ENCODE measurements at places on chromosomes 13 and 19.

DNA sequence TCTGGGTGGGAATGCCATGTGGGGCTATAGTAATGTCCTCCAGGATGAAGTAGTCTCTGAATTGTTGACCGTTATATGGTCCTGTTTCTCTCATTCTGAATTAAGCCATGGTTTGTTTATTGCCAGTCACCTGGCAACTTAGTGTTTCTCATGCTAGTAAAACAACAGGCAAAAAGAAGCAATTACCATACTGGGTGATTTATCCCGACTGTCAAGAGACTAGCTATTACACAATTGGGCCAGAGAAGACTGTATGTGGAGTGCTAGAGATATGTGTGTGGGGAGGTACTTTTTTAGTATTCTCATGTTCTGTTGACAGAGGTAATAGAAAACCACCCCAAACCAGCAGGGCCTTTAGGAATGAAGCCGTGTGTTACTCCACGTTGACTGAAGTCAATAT, 258.2 kb downstream of the TDRD3 start:
- DNase-seq: no peak

DNA sequence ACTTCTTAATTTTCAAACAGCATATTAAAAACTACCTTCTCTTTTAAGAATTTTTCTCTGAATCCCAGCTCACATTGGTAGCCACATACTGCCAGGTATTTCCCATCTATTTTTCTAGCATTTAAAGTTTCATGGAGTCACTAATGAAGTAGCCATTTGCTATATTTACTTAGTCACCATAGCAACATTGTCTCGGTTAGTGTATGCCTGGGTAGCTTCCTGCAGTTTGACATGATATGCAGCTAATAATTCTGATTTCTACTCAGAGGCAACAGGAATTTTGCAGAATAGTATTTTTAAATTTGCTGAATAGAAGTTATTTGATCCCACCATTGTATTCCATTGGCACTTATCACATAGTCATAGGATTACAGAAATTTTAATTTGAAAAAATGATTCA, 30.9 kb upstream of the KCTD4 start:
- DNase-seq: no peak

GRCh38 chr13:66222127-66222526, 1008.0 kb downstream of the PCDH9 start:
- DNase-seq: no peak

- DNase-seq: peak; percentile 38
Observed at GRCh38 chr19:38647966-38648768, 718 bp downstream of the ACTN4 start.

GRCh38 chr13:29922281-29922821, 71.9 kb upstream of the UBL3 start:
- DNase-seq: peak; percentile 24

DNA sequence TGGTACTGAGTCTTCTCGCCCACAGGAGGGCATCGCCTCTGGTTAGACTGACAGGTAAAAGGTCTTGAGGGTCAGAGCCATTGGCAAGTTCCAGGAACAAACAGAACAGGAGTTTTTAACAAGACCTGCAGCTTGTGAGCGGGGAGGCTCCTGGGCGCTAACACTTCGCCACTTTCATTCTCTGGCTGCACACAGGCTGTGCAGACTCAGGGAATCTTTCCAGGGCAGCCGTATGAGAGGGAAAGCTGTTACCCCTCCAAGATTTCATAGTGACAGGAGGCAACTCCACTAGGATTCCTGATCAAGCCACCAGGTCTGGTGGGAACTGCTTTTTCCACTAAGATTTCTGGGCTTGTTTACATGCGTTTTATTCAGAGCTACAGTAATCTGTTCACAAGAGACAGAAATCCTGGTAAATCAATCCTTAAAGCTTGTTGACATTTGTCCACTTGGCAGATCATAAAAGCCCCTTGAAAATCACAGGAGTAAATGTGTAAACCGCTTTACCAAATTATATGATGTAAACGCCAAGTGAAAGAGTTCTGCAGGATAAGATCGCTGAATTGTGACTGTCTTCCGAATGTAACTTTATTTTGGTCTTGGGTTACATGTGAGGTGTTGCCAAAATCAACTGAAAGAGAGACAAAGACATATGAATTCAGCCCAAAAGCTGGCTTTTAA, 190.6 kb downstream of the MZT1 start:
- DNase-seq: no peak

DNA sequence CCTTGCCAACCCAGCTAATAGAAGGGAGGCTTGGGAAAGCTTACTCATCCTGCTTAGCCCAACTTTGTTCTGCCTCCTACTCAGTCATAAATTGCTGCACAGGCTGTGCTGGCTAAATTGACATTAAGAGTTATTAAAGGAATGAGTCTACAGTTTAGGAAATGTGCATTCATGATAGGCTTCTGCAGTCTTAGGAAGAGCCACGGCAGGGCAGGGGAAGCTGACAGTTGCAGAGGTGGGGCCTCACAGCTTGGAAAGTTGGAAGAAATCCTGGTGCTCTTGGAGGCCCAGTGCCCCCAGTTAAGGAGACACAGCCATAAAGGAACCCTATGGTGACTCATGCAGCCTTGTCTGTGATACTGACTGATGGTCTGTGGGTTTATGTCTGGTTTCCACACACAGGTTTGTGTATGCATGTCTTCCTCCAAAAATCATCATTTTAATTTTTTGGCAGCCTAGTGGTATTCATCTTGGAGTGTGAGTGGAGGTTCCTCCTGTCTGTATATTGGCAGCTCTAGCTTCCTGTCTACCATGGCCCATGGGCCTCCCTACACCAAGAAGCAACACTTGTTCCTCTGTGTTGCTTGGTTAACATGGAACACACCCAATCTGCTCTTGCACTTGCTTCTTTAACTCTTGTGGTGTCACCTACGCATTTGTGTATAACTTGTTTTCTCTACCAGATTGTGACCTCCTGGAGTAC, 135.0 kb upstream of the KL start:
- DNase-seq: peak; percentile 38

- DNase-seq: peak; percentile 11
Observed at GRCh38 chr19:33740811-33741396, 55.8 kb upstream of the KCTD15 start.

DNA sequence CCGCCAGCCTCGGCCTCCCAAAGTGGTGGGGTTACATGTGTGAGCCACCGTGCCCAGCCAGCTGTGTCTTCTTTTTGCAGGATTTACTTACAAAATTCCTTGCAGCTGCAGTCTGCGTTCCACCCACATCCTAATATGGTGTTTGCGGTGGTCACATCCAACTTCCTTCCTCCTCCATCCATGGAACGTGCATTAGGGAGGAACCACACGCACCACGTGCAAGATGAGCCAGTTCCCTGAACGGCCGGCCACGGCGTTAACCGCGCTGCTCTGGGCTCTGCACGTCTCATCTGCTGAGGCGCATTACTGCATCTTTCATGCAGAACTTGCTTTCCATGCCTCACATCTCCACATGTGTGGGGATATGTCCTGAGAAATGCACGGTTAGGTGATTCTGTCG, 13.0 kb upstream of the SIGLEC11 start:
- DNase-seq: no peak
